Eye (tissue), 1 donor: ENCODE measurements at places on chromosomes 3 and 15.

- no peak for DNase-seq
Observed at GRCh38 chr3:182239316-182239715, 527.6 kb downstream of the SOX2 start.

- DNase-seq: peak; percentile 6
Observed at GRCh38 chr3:47515864-47516319, 2.4 kb upstream of the ELP6 start.

GRCh38 chr3:5047764-5048419 lies 68.7 kb downstream of the BHLHE40 start:
- no peak for DNase-seq

- no peak for DNase-seq
Observed at GRCh38 chr3:56811546-56812202, 9.9 kb upstream of the ARHGEF3 start.

DNA sequence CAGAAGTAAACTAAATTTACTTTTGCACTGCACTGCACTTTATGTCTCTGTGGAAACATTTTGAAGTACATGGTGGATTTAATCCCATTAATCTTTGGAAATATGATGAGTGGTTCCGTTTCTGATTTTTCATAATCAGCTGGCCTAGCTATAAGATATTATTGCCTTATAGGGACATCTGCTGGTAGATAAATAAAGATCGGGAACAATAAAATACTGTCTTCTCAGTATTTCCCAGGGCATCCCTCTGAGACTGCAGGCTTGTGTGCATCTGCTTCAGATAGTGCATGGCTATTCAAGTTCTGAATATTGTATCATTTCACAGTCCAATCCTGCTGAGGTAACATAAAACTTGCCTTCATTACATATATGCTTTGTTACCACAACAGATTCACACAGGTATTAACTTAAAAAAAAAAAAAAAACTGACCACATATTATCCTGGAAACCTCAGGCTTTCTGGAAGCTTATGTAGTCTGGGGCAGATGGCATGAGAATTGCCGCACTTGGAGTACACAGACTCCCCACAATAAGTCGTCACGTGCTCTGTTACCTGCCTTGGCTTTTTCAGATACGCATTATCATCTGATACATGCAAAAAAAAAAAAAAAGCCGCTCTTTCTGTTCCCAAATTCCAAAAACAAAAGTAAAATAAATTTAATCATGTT lies 330.8 kb upstream of the AGTR1 start:
- DNase-seq: peak; percentile 41
